Forelimb muscle (tissue), 1 donor: ENCODE measurements at places on chromosomes 3 and 15. TPM values are rescaled to one million over a fixed set of nuclear protein-coding genes. Genes with fewer than 3 reads are reported as not detected.

GRCh38 chr3:125055331-125055912 is 375 bp downstream of the HEG1 start:
- DNase-seq, result no peak

The TF gene
- polyA plus RNA-seq, result 4.4 TPM

The SHQ1 gene
- polyA plus RNA-seq, result 12.4 TPM

The IL17RD gene
- polyA plus RNA-seq, result 22.1 TPM

GRCh38 chr3:66597308-66597863 is 96.6 kb upstream of the LRIG1 start:
- no peak for DNase-seq

GRCh38 chr15:40441565-40442531 is 1.1 kb downstream of the BAHD1 start:
- no peak for DNase-seq

GRCh38 chr3:11238880-11239279 is 33.3 kb upstream of the ATG7 start:
- DNase-seq, result no peak

GRCh38 chr3:123559040-123559861 is 25.6 kb downstream of the HACD2 start:
- peak; percentile 26 for DNase-seq

DNA sequence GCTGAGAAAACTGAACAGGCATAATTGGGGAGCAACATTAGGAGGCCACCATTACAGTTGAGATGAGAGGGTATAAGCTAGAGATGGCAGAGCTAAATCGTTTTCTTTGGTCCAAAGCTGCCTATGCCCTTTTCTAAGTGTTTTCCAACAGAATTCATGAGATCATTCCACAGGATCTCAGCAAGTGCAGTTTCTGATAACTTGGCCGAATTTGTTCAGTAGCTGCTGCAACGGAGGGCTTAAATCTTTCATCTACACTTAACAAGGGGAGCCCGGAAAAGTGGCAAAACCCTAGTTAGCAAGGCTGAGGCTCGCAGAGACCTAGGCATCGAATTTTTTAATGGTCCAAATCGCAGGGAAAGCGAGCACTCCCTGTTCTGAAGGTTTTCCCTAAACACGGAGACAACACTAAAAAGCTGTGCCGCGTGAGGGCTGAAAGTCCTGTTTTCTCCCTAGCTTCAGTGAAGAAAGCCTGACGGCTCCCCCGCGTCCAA is 531 bp upstream of the BLOC1S6 start:
- DNase-seq, result no peak

GRCh38 chr15:85592148-85592547 is 202.6 kb downstream of the KLHL25 start:
- DNase-seq, result no peak

DNA sequence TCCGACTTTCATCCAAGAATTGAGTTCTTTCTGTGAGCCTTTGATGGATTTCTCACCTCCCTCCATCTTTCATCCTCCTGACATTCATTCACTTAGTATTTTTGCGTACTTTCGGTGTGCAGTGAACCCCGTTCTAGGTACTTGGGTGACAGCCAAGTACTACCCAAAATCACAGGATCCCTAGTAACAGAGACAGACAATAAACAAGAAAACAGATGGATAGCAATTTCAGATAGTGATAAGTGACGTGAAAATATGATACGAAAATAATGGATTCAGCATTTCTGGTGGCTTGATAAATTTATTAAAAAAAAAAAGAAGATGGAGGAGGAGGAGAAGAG is 264 bp upstream of the CMTM6 start:
- no peak for DNase-seq

- DNase-seq, result no peak
These were observed 401.7 kb upstream of the CDIN1 start for GRCh38 chr15:36177590-36178302.

The ADIPOQ gene
- polyA plus RNA-seq, result 0.06 TPM

GRCh38 chr15:31302778-31303725 is 23.6 kb upstream of the KLF13 start:
- DNase-seq, result no peak

The PRSS50 gene
- 0.19 TPM for polyA plus RNA-seq

The CNOT10 gene
- polyA plus RNA-seq, result 23.4 TPM

DNA sequence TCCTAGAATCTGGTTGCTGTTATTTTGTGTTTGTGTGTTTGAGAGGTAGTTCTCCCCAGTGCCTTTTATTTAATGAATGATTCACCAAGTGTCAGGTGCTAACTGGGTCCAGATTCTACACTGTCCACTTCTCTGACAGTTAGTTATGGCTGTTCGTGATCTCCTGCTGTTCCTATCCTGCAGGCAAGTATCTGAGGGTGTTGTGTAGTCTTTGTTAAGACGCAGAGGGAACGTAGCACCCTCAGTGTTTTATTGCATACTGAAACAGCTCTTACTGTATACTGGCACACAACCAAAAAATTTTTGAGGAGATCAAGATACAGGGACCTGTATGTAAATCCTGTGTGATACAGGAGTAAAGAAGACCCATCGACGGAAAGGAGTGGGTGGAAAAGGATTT is 1271.3 kb downstream of the ROBO1 start:
- DNase-seq, result no peak

The COL6A5 gene
- polyA plus RNA-seq, result 0.13 TPM

GRCh38 chr3:37888421-37888820 is 26.7 kb downstream of the CTDSPL start:
- DNase-seq, result no peak

- no peak for DNase-seq
These were observed 57.6 kb upstream of the ATP11B start for GRCh38 chr3:182735672-182736071.

The HTR3E gene
- polyA plus RNA-seq, result not detected

- DNase-seq, result no peak
These were observed 28.8 kb downstream of the PSTPIP1 start for GRCh38 chr15:77023576-77024272.

DNA sequence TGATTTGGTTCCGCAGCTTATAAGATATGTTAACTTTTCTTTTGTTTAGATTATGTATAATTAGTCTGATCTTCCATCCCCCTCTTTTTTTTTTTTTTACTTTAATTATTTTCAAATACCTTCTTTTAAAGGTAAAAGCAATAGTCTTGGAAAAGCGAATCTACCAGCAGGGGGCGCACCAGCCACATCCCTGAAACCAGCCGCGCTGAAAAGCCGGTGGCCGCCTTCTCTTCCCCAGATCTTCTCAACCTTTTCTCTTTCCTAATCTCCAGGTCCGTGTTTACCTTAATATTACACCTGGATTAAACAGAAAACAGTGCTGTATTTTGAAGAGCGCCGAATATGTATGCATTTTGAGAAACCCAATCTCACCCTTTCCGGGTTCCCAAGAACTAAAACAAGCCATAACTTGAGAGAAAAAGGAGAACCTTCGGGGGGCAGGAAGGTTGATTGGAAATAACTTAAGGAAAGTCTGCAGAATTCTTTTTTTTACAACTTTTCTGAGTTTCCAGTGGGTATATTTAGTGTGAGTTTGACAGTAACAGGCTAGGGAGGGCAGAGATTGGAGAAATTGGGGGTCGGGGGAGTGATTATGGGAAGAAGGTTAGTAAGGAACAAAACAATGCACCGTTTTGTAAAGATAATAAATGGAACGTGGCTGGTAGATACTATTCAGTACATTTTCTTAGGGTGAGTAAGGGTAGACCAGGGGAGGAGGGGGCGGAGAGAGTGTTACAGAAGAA is 2.0 kb upstream of the SOX2 start:
- DNase-seq, result no peak

DNA sequence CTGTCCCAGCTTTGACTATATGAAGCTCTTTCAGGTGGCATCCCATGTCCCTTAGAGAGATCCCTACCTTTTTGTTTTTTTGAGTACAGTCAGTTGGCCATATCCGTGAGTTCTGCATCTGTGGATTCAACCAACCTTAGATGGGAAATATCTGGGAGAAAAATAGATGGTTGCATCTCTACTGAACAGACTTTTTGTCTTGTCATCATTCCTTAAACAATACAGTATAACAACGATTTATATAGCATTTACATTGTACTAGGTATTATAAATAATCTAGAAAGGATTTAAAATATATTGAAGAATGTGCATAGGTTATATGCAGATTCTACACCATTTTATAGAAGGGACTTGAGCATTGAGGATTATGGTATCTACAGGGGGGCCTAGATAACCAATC is 65.1 kb downstream of the APBA2 start:
- DNase-seq, result no peak

GRCh38 chr3:13011573-13012220 is 61.5 kb downstream of the IQSEC1 start:
- DNase-seq, result no peak

GRCh38 chr15:29140475-29141307 is 128.9 kb downstream of the NSMCE3 start:
- no peak for DNase-seq

- no peak for DNase-seq
These were observed 106.2 kb downstream of the DGKG start for GRCh38 chr3:186255703-186256331.

DNA sequence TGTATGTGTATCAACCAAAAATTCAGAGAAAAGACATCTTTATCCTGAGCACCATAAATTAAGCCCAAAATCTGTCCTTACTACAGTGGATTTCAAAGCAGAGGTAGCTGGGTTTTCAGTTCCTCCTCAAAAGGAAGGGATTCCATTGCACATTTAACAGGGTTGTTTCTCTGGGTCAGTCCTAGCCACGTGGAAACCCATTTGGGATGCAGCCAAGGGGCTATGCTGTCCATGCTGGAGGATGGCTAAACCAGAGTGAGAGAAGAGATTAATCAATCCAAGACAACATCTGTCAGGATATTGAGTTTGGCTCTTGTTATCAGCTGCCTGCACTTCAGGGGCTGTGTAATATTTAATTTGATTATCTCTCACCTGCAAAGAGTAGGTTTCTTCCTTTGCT is 28.1 kb downstream of the LSAMP start:
- no peak for DNase-seq

GRCh38 chr3:189813647-189814240 is 182.6 kb downstream of the TP63 start:
- no peak for DNase-seq

GRCh38 chr3:125647318-125648014 is 52.2 kb upstream of the OSBPL11 start:
- DNase-seq, result no peak

The CAMK2N2 gene
- not detected for polyA plus RNA-seq

The SERPINI1 gene
- polyA plus RNA-seq, result 7.9 TPM

DNA sequence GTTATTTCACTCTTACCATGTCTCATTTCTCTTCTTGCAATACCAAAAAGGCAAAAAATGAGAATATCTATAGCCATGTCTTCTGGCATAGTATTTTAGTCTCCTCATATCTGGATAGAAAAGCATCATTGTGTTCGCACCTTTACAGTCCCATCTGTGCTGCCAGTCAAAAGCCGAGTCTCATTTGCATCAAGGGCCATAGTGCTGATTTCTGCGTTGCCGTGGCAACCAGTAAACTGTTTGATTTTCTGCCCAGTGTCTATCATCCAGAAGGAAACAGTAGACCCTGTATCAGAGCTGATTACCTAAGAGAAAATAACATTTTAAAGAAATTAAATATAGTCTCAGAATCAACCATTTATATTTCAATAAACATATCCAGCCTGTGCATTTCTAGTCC is 86.1 kb upstream of the SERPINI2 start:
- DNase-seq, result no peak

GRCh38 chr3:8458238-8458661 is 43.4 kb upstream of the LMCD1 start:
- no peak for DNase-seq

The PLA2G4E gene
- polyA plus RNA-seq, result 2.0 TPM

The CSTA gene
- 0.25 TPM for polyA plus RNA-seq

DNA sequence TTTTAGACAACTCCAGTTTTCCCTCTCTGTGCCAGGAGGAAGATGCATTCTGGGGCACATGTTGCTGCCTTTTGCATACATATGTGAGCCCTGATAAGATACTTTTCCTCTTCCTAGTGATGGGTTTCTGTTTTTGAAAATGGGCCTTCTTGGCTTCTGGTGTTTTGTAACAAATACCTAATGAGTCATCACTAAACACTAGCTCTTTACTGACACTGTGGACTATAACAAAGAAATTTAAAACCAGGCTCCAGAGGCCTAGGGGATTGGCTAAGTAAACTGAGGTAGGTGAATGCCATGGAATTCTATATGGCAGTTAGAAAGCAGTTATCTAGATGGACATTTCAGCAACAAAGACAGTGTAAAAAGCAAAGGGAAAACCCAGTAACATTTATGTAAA is 93.4 kb upstream of the NR2E3 start:
- no peak for DNase-seq

GRCh38 chr15:91271565-91272153 is 171.6 kb downstream of the SV2B start:
- peak; percentile 46 for DNase-seq

GRCh38 chr15:57223887-57224286 is 152.4 kb upstream of the CGNL1 start:
- no peak for DNase-seq

The PATL2 gene
- polyA plus RNA-seq, result 0.78 TPM
